Colonic mucosa (tissue), 4 donors: ENCODE measurements at places on chromosomes 16 and 17. TPM values are rescaled to one million over a fixed set of nuclear protein-coding genes. Genes with fewer than 3 reads are reported as not detected.

Gene CDH1
- 519 TPM for total RNA-seq

Gene ASB16
- total RNA-seq: not detected

Gene AIPL1
- not detected for total RNA-seq

DNA sequence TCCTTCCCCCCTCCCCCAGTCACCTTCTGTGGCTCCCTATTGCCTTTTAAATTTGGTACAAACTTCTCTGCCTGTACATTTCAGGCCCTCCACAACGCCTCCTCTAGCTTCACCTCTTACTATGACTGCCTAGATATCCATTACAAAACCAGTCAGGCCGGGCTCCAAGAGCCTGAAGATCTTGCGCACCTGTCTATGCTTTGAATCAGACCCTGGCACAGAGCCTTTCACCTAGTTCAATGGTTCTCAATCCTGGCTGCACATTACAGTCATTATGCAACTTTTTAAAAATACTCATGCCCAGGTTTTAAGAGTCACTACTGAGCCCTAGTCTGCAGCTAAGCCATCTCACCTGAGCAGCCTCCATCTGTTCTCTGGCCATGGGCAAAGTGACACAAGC is 1.6 kb upstream of the GAS7 start:
- H3K27me3 ChIP-seq: peaks cover 18% of the 10 kb centered on the region
- no peaks in the 10 kb centered on the region for H3K36me3 ChIP-seq
- no peak overlapping the region for H3K27ac ChIP-seq
- no peak overlapping the region for H3K4me3 ChIP-seq

DNA sequence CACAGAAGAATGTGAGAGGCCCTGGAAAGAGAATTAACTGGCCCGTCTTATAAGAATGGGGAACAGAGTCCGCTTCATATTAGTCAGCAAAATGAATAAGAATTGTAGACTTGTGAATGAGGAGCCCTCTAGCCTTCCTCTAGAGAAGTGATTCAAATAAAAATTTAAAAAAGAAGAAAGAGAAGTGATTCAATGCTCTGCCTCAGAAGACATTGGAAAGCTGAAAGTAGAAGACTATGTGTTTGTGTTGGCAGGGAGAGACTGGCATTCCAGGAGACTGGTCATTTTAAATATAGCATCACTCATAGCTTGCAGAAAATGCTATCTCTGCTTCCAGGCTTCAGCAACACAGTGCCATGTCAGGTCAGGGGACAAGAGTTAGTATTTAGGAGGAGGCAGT is 190.6 kb upstream of the HS3ST3A1 start:
- H3K36me3 ChIP-seq: no peaks in the 10 kb centered on the region
- H3K27me3 ChIP-seq: no peaks in the 10 kb centered on the region
- H3K27ac ChIP-seq: no peak overlapping the region
- DNase-seq: no peak
- no peak overlapping the region for H3K4me3 ChIP-seq

- no peak overlapping the region for H3K27ac ChIP-seq
- DNase-seq: no peak
- H3K4me1 ChIP-seq: no peaks in the 10 kb centered on the region
- H3K4me3 ChIP-seq: no peak overlapping the region
- no peaks in the 10 kb centered on the region for H3K36me3 ChIP-seq
Measured at GRCh38 chr17:64632606-64633005, 29.5 kb downstream of the SMURF2 start.
